NCI-H1092 (cell line): ENCODE measurements at places on chromosomes 1 and 21.

- no peak for DNase-seq
Measured at GRCh38 chr1:43009274-43009673, 50.6 kb upstream of the SLC2A1 start.

DNA sequence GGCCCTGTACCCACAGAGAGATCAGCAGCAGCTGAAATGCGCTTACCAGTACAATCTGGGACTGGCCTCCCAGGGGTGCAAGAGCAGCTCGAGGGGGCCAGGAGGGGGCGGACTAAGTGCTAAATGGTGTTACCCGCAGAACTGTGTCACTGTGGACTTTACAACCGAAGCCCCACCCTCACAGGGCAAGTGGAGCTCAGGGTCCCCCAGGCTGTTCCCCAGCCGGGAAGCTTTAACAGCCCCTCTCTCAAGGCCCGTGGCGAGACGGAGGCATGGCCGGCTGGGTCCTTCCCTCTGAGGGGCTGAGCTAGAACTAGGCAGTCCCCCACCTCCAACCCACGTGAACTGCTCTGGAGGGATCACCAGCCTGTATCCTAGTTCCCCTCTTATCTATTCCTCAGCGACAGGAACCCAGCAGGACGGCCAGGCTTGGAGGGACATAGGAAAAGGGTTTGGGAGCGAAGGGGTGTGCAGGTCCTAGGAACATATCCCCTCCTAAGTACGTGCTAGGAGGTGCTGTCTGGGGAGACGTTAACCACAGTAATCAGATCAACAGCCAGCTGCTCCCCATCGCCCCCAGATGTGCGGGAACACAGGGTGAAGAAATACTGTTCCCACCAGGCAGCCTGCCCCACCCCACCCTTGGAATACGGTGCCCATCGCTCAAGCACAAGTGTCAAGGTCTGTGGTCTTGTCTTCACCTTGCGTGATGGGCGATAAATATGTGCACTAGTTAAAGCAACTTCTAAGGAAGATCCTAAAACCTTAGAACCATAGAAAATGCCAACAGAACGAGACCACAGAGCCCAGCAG, 24.4 kb downstream of the ZBTB17 start:
- DNase-seq = no peak

DNA sequence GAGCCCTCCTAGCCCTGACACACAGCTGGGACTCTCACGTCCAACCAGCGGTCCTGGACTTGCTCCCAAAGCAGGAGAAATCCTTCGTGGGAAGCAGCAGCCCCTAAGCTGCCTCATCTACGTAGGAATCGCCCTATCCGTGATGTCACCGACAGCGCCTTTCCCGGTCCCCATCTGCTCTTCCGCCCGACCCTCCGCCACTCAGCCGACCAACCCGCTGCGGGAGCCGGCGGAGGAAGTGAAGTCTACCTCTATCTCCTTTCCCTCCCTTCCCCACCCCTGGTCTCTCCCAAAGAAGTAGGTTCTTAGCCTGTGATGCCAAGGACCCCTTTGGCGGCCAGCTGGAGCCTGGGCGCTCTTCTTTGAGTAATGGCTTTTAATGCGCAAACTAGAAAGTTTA, 272.1 kb downstream of the FAM72C start:
- no peak for DNase-seq

- no peak for DNase-seq
Measured at GRCh38 chr1:232524056-232524455, 105.9 kb downstream of the SIPA1L2 start.

DNA sequence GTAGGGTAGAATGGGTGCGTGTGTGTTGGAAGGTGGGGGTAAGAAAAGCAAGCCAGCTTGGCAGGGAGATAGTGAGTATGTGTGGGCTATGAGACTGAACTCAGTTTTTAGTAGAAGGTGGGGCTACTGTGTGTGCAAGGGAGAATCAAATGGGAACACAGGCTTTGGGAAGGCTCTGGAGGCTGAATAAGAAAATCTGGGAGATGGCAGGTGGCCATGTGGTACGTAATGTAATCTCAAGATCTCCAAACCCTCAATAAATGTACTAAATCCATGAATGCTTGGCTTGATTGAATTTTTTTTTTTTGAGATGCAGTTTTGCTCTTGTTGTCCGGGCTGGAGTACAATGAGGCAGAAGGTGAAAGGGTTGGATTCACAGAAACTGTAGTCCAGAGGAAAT, 3.5 kb upstream of the ZSCAN20 start:
- DNase-seq = no peak

- no peak for DNase-seq
Measured at GRCh38 chr1:22275167-22275566, 132.3 kb upstream of the WNT4 start.

DNA sequence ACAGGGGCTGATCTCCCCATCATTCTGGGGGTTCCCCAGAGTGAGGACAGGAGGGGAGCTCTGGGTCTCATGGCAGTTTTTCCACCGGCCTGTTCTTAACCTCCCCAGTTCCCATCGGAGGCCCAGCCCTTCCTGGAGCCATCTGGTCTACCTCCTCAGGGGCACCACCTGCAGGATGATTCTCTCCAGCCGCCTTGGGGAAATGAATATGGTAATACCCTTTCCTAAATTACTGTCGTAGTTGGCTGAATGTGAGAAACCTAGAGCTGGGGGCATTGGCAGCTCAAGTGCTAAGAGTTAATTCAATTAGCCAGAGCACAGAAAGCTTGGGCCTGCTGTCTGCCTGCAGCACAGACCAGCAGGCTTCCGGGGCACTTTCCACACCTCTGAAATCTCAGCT, 64.9 kb downstream of the TAS1R2 start:
- no peak for DNase-seq

DNA sequence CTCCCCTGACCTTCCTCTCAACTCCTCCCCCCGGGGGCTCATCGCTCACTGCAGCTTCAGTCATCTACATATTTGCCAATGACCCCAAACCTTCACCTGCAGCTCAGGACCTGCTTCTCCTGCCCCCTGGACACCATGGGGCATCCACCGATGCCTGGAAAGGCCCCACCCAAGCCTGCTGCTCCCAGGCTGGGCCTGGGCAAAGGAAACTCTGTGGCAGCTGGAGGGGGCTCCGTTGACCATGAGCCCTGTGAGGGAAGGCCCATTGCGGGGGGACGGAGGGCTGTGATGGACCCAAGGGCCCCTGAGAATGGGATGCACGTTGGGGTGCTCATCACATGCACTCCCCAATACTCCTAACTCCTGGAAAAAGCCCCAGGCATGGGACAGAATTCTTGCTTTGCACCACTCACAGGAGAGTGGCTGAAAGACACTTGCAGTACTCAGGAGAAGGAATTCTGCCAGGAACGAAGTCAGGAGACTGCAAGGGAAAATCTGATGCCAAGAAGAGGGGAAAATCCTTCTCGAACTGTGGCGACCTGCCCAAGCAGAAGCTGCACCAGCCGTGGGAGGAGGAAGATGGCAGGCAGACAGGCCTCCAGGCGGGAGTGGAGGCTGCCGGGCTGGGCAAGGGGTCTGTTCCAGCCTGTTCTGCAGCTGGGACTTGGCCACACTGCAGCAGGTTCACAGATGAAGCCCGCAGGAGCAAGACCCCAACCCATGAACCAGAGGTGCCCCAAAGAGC, 18.4 kb downstream of the MATN1 start:
- no peak for DNase-seq
